ENCODE measurements at places on chromosomes 4 and X.

DNA sequence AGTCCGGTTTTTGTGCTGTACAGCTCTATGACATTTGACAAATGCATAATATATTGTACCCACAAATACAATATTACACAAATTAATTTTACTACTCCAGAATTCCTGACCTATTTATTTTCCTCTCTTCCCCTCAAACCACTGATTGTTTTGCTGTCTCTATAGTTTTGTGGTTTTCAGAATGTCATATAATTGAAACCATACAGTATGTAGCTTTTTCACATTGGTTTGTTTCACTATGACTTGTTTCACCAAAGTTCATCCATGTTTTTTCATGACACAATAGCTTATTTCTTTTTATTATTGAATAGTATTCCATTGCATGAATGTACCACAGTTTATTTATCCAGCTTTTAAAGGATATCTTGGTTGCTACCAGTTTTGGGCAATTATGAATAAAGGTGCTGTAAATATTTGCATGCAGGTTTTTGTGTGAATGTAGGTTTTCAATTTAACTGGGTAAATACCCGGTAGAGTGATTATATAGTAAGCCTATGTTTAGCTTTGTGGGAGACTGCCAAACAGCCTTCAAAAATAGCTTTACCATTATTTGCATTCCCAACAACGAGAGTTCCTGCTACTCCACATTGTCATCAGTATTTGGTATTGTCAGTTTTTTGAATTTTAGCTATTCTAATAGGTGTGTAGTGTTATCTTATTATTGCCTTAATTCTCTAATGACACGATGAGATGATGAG, 25.9 kb downstream of the RNF175 start:
- DNase-seq: no peak

GRCh38 chr4:184401397-184402171, 72.8 kb downstream of the IRF2 start:
- no peak for DNase-seq

DNA sequence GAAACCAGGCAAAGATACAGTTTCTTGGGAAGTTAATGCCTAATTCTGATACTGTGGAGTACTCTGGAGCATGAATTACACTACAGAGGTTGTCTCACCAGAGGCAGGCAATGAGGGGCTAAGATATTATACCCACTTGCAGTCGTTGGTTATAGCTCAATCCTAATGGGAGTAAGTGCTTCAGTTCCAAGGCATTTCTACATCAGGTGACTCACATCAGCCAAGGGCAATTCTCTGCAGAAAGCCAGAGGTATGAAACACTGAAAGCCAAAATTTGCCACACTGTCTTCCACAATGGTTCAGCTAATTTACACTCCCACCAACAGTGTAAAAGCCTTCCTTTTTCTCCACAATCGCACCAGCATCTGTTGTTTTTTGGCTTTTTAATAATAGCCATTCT, 174.0 kb upstream of the IL15 start:
- DNase-seq: no peak

DNA sequence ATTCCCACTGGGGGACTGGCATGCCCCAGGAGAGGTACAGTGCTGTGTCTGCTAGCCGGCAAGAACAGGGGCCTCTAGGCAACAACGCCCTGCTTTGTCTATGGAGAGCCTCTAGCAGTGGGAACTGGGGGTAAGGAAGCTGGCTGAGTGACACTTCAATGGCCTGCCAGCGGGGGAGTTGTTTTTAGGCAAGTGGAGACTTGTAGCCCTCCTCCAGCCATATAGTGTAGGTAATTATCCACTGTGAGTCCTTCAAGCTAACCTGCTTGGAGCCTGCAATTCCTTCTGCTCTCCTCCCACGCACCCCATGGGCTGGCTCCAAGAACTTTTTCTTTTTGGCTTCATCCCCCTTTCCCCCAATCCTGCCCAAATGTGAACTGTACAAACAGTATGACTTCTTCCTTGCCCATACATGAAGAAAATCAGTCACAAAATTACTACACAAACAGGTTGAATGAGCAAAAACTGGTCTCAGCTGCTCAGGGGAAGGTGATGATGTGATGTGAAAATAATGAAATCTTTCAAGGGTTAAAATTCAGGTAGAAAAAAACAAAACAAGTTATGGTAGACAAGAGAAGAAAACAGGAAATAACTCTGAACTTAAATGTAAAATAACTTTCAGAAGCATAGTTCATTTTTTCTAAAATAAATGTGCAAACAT, 33.1 kb downstream of the LEF1 start:
- no peak for DNase-seq

GRCh38 chrX:108735091-108735678, 1.2 kb downstream of the IRS4 start:
- DNase-seq: no peak

DNA sequence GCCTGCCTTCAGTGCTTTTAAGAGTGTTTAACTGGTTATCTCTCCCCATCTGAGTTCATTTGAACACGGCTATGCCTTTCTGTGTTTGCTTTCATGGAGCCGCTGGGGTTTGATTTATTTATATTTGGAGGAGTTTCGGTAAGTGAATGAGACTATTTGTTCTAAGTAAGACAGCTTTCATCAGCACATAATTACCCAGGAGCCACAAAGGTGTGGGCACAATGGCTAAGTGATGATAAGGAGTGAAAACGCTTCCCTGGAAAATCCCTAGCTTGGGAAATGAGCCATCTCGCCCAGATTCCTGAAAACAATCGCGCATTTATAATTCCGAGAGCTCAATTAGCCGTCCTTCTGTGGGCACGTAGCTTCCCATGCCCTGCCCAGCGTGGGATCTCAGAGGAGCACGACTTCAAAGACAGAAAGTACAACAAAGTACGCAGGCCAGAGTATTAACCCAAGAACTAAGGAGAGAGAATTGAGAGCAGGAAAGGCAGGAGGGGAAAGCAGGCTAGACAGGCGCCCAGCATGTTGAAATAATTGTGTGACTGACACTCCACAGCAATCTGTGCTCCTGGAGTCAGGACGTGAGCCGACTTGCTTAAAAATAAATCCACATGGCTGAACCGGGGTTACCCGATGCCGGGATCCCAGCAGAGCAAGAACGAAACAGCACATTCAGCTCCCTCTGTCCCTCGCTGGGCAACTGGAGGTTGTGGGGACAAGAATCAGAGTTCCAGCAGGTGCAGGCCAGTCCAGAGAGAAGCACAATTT, 99.0 kb downstream of the DHRSX start:
- peak; percentile 54 for DNase-seq

DNA sequence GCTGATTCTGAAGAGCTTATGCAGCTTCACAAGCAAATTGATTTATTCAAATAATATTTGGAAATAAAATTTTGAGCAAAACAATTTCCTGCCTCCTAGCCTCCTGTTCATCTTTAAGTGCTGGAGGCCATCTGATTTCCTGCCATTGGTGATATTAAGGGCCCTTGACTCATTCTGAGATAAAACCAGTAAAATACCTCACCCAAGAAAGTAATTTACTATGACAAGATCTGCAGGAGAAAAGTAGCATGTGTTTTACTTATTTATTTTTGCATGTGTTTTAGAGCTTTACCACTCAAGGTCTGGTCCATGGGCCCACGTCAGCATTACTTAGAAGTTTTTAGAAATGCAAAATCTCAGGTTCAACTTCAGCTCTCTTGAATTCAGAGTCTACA, 67.7 kb downstream of the DCLK2 start:
- no peak for DNase-seq

GRCh38 chr4:165343353-165344191, 16.1 kb downstream of the MSMO1 start:
- peak; percentile 41 for DNase-seq

- no peak for DNase-seq
These were observed 346.6 kb downstream of the DHX15 start for GRCh38 chr4:24237709-24238108.

DNA sequence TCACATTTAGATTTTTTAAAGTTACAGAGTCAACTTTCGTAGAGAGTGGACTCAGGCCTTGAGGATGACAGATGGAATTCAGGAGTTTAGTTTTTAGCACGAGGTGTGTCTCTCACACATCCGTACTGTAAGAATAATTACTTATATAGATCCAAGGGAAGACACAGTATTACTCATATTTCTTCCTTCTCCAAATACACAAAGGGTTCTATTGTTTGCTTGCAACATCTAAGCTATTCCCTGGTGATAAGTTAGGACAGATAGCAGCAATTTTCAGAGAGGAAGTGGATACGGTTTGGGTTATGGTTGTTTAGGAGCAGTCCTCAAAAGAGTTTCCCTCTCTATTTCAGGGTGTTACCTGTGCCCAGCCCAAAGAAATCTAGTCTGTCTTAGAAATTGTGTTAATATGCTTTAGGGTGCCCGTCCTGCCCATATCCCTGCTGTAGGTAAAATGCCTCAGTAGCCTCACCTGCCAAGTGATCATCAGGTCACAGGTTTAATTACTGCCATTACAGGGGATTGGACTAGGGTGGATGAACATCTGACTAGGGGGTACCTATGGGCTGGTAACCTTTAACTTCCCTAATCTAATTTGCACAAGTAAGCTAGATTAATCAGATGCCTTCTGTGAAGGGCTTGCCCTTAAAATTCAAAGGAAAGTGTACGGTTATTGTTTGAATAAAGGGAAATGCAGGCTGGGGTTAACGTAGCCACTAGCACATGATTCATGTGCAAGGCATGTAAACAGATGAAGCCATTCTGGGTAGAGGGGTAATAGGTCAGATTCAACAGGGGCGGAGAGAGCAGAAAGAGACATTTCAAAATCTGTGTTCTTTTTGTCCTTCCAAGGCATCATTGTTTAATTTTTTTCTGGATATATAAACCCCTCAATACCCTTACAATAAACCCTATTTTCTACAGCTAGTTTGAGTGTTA, 8.7 kb upstream of the PPP3CA start:
- DNase-seq: no peak

DNA sequence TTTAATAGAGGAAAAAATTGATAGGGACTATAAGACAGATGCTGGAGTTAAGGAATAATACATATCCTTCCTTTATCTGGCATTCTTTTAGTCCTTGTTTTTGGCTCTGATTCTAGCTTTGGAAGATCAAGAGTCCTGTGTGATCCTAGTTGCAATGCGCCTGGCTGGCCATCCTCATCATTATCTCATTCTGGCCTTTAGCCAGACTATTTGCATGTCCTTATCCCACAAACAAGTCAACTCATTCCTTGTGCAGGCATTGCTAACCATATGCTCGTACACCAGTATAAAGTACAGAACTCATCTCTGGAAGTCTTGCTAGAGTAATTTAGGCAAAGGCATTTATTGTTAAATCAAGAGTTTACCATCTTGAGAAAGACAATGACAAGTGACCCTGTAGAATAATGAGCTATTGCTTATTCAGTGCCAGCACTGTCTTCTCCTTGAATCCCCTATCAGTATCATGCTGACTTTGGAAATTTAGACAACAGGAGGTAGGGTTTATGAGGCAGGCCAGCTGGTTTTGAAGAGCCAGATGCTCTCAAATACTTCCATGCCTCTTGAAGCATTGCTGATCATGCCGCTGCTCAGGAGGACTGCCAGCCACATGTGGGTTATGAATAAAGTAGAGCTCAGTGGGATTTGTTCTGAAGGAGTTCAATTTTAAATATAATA, 1730.3 kb upstream of the TENM3 start:
- DNase-seq: peak; percentile 20

GRCh38 chrX:153925387-153925738, 701 bp downstream of the ARHGAP4 start:
- DNase-seq: no peak

- DNase-seq: peak; percentile 38
These were observed 520.4 kb downstream of the BCOR start for GRCh38 chrX:39577206-39577984.

- no peak for DNase-seq
These were observed 14.3 kb downstream of the PAICS start for GRCh38 chr4:56450342-56450741.

GRCh38 chrX:115425359-115425758, 135.6 kb upstream of the PLS3 start:
- DNase-seq: no peak

DNA sequence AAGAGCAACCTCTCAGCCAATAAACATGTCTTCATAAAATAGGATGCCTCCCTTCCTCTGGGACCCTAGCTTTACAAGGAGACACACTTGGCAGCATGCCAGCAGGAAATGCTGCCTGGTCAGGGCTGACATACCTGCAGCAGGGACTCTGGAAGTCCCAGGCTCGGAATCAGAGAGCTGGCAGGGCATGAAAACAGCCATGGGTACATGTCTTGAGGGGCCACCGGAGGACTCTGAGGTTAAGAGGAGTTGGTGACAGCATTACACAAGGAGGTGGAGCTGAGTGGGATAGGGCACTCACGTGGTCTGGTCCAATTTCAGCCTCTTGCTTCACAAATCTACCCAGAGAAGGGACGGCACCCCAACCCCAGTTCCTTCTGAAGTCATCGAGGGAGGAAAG, 15.7 kb downstream of the MSX1 start:
- DNase-seq: no peak

- DNase-seq: no peak
These were observed 7.6 kb upstream of the SYTL5 start for GRCh38 chrX:37998586-37999262.

DNA sequence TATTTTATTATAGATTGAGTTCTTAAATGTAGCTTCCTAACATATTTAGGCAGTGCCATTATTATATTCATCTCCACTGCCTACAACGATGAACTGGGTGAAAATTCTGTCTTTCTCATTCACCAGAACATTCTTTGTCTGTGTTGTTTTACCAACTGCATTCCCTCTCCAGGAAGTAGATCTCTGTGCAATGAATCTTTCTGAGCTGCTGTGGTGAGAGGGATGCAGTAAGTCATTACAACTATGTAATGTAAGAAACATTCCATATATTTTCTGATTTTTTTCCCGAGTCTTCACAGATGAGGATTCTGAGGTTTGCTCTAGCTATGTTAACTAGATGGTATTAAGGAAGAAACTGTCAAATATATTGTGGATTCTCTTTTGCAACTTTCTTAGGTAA, 811.9 kb upstream of the PCDH7 start:
- no peak for DNase-seq

- DNase-seq: peak; percentile 58
These were observed 86.6 kb downstream of the STK32B start for GRCh38 chr4:5137927-5138326.

DNA sequence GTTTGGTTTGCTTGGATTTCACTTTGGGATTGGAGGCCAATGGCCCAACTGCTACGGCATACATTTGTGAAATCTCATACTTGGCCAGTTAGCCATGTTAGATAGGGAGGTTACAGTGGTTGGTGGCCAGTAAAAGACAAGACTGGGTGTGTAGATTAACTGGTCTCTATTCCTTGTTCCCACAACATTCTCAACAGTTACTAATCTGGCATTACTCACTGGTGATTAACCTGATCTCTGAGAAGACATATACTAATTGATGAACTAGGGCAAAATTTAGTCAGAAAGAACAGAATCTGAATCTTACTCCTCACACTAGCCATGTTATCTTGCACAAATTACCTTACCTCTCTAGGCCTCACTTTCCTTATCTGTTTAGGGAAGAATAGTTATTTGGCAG, 33.4 kb downstream of the GATB start:
- no peak for DNase-seq

DNA sequence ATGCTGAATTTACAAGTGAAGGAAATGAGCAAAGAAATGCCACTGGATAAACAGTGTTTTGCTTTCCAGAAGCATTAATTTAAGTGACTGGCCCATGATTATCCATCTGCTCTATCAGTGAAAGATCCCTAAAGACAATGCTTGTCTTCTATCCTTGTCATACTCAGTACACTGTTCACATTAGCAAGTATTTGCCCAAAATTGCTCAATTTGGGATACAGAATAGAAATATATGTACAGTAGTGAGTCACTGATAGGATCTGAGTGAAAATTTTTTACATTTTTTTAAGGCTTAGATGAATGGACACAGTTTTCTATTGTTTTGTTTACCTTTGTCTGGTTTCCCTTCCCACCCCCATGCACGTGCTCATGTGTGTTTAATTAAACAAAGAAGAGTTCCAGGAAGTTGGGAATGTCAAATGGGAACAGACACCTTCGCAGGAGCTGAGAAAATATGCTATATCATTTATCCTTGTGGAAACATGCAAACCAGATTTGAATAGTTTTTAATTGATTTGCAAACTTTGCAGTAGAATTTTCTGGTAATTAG, 656.3 kb downstream of the RPA4 start:
- DNase-seq: no peak

Data from lung (tissue), 17 donors.